ENCODE measurements at places on chromosomes 11 and 22.

GRCh38 chr11:128928400-128928799 is 14.3 kb downstream of the TP53AIP1 start:
- H3K4me3 ChIP-seq: no peak overlapping the region
- H3K36me3 ChIP-seq: no peaks in the 10 kb centered on the region
- no peak overlapping the region for H3K27ac ChIP-seq

GRCh38 chr22:32661737-32662586 is 139.5 kb upstream of the TIMP3 start:
- H3K4me1 ChIP-seq: no peaks in the 10 kb centered on the region
- H3K36me3 ChIP-seq: no peaks in the 10 kb centered on the region
- no peaks in the 10 kb centered on the region for H3K27me3 ChIP-seq
- no peak overlapping the region for H3K27ac ChIP-seq
- H3K4me3 ChIP-seq: no peak overlapping the region

GRCh38 chr22:48577014-48577690 is 1250.5 kb downstream of the BRD1 start:
- no peak overlapping the region for H3K27ac ChIP-seq
- H3K4me1 ChIP-seq: no peaks in the 10 kb centered on the region
- H3K27me3 ChIP-seq: peaks cover 15% of the 10 kb centered on the region
- no peak overlapping the region for H3K4me3 ChIP-seq
- H3K36me3 ChIP-seq: no peaks in the 10 kb centered on the region

DNA sequence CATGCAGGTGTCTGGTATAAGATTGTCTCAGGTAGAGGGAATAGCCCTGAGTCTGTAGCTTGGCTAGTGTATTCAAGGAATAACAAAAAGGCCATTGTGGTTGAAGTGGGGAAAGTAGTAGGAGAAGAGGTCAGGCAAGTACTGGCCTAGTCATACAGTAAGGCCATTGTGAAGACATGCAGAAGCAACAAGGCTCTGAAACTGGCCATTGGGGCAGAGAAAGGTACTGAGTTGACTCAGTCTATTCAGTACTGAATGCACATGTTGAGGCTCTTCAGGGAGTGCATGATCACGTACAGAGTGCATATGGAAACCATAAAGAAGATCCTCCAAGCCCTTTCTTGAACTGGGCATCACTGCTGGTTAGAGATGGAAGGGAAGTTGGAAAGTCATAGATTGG is 477.6 kb downstream of the SOX6 start:
- no peak overlapping the region for H3K27ac ChIP-seq
- no peak for DNase-seq
- no peaks in the 10 kb centered on the region for H3K4me1 ChIP-seq
- no peaks in the 10 kb centered on the region for H3K36me3 ChIP-seq

- peak within 1 kb of the TSS; percentile 63 for H3K4me3 ChIP-seq
- peak; percentile 86 for DNase-seq
- peak within 1 kb of the TSS; percentile 81 for H3K27ac ChIP-seq
- H3K27me3 ChIP-seq: no peaks in the 10 kb centered on the region
- H3K36me3 ChIP-seq: peaks cover 8% of the 10 kb centered on the region
Measured at GRCh38 chr22:37674951-37675929, at the start of gene LGALS1. TSS of gene LGALS1 (plus strand) at chr22:37675636. CDS start at chr22:37675703, 67 bp downstream.

DNA sequence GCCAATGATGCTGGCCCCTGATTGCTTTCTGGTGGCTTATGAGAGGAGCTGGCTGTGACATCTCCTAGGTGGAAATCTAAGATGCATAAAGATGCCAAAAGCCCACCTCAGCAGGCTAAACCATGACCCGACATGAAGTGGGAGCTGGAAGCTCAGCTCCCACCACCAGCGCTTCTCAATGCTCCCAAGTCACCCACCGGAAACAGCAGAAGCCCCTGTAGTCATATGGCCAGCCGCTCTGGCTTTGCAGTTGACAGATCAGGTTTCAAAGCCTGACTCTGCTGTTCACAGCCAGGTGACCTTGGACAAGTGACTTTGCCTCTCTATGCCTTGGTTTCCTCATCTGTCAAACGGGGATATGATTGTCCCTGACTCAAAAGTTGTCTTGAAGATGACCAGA is 29.1 kb upstream of the ANO1 start:
- H3K27ac ChIP-seq: no peak overlapping the region
- no peaks in the 10 kb centered on the region for H3K4me1 ChIP-seq

DNA sequence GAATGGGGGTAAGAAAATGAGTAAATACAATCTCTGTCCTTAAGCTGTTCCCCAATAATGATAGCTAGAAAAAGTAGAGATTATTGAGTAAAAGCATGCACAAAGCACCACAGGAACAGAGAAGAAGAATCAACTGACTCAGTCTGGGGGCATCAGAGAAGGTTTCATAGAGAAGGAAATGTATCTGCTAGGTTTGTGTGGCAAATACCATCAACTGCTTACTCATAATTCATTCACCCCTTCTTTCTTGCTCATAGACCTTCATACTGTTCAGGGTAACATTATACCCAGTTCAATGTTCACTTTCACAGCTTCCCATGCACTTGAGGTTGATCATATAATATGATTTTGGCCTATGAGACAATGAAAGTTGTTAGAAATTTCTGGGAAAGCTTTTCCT is 85.2 kb upstream of the SCUBE2 start:
- H3K27me3 ChIP-seq: no peaks in the 10 kb centered on the region
- peaks cover 15% of the 10 kb centered on the region for H3K4me1 ChIP-seq
- peaks cover 18% of the 10 kb centered on the region for H3K36me3 ChIP-seq
- no peak overlapping the region for H3K27ac ChIP-seq

GRCh38 chr11:12013781-12014180 is 5.4 kb upstream of the DKK3 start:
- DNase-seq: no peak
- H3K36me3 ChIP-seq: no peaks in the 10 kb centered on the region
- H3K27me3 ChIP-seq: no peaks in the 10 kb centered on the region
- no peak overlapping the region for H3K27ac ChIP-seq
- no peak overlapping the region for H3K4me3 ChIP-seq

DNA sequence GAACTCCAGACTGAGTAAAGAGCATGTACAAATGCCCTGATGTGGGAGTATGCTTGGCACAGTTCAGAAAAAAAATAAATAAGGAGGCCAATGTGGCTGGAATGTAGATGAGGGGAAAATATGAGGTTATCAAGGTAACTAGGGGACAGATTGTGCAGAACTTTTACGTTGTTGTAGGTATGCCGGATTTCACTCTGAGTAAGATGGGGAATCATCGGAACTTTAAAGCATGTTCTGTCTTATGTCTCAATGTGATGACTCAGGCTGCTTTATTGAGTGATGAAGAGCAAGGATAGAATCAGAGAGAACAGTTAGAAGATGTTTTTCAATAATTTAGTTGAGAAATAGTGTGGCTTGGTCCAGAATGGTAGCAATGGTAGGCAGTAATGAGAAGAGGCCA is 130.4 kb downstream of the C11orf87 start:
- no peaks in the 10 kb centered on the region for H3K36me3 ChIP-seq
- H3K27me3 ChIP-seq: no peaks in the 10 kb centered on the region
- H3K4me3 ChIP-seq: no peak overlapping the region
- DNase-seq: no peak
- no peak overlapping the region for H3K27ac ChIP-seq

DNA sequence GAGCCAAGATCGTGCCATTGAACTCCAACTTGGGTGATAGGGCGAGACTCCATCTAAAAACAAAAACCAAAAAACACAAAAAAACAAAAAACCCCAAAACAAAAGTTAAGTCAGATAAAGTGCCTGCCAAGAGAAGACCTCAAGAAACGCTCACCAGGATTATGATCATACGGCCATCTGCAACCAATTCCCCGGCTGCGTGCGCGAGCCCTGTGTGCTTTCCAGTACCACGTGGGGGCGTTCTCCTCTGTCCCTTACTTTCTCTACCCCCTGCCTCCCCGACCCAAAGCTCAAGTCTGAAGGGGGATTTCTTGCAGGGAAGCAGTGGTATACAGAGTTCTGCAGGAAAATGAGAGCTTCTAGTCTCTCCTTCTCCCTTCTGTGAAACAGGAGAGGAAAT is 10.5 kb upstream of the RPS19BP1 start:
- H3K36me3 ChIP-seq: no peaks in the 10 kb centered on the region
- no peak for DNase-seq
- no peaks in the 10 kb centered on the region for H3K27me3 ChIP-seq
